ENCODE measurements at places on chromosomes 2 and 18.

- DNase-seq, result no peak
These were observed 20.6 kb upstream of the ZNF804A start for GRCh38 chr2:184577743-184578142.

- no peak for DNase-seq
These were observed 220.7 kb downstream of the SEPTIN10 start for GRCh38 chr2:109392816-109393661.

DNA sequence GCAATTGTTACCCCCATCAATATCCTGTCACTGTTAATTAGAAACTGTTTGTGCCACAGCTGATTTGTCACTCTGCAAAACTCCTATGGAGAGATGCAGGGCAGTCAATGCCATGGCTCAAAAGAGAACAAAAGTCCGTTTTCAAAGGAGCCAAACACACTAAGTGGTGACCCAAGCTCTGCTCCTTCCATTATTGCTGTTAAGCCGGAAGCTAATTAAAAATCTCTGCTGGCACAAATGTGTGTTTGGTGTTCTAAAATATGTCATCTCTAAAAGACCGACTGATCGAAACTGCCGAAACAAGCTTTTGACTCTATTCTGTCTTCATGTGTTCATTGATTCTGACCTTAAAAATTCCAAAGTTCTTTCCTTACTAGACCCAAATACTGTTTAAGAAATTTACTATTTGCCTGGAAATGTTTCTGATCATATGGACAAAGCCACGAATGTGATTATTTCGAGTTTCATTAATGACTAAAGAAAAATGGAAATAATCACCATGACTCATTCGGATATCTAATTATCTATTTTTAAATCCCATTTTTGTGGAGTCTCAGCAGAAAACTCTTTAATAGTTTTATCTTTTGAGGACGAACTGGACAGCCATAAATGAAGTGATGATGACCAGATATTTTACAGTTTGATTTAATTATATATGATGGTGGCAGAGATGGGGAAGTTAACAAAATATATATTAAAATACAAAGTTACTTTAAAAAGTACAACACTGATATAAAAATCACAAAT, 287.6 kb downstream of the SOCS6 start:
- DNase-seq, result no peak

DNA sequence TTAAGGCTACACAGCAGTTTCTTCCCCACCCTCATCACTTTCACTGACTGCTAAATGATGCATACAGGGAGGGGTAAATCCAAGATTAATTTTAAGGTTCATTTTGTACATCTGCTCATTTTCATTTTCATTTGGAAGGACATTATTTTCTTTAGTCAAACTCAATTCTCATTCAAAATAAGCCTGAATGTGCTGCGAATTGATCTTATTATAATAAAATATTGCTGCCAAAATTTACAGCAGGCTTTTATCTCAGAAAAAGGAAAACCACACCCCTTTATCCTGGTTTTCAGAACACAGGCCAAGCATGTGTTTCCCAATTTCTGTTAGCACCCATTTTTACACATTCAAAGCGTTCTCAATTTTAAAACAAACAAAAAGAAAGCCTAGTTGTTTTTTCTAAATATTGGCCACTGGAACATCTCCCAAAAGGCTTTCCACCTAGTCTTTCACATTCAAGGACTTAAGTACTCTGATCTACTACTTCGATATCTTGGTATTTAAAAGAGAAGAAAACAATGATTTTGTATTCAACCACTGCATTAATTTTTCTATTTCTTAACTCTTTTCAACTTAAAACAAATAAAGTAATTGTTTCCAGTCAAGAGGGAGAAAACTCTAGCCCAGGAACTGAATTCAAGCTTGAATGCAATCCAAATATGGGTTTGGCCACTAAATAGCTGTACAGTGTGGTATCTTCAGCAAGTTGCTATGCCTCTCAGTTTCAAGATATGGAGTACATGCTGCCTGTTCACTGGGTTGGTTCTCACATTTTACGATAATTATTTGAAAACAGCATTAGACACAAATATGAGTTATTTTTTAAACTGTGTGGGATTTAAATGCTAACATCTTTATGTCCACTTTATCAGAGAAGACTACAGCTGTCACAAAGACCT, 52.5 kb downstream of the CDH2 start:
- no peak for DNase-seq

DNA sequence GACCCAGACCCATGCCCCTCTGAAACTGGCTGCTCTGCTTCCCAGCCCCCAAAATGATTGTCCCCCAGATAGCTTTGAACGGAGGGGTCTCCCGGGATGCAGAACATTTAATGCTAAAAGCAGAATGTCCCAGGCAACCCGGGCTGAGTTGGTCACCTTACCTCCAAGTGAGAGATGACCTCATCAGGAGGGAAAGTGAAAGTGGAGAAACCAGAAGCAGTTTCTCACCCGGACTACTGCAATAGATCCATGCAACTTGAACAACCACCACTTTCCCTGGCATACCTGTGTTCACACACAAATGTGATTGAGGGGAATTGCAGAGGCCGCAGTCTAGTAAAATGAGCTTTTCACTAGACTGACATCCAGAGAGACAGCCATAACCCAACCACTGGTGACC, 75.3 kb upstream of the NPAS2 start:
- DNase-seq, result peak; percentile 46

GRCh38 chr2:113124984-113125855, 2.2 kb upstream of the IL1RN start:
- no peak for DNase-seq

GRCh38 chr2:42450136-42450535, 43.6 kb downstream of the KCNG3 start:
- DNase-seq, result no peak

All from SW480 (cell line).